ENCODE measurements at places on chromosomes 3 and 15.

DNA sequence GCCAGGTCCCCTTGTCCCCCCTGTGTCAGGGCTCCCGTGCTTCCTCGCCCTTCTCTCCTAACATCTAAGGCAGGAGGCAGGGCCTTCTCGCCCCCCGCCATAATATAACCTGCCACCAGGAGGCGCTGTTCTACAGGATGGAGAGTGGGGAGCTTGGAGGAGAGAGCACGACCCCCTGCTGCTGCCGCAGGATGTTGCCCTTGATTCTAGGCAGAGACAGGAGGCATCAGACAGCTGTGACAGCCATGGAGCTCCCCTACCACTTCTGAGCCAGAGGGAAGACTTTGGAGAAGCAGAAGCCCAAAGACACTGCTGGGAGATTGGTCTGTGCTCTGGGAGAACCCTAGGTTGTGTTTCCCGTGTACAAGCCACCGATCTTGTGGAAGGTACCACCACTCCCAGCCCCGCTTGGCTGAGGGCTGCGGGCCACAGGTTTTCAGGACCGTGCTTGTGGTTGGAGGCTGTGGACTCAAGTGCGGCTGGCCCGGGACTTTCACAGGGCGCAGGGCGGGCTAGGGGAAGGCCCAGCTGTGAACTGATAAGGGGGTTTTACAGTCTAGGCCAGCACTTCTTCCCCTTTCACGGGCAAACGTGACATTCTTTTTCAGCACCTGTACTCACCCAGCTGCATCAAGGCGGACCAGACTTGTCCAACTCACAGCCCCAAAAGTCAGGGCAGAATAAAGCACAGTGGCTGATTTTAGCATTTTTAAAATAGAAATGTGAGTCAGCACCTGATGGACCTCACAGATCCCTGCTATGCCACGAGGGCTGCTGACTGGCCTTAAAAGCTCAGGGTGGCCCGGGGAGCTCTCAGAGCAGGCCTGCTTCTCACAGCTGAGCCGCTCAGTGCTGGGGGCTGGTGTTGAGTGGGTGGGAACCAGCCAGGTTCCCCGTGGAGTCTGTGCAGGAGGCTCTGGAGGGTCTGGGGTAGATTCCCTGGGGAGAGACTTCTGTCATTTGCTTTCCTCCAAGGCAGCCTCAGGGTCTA lies 2.6 kb upstream of the TIGIT start:
- peak; percentile 100 for DNase-seq

GRCh38 chr3:123423031-123423430 lies 25.9 kb downstream of the ADCY5 start:
- DNase-seq: no peak

DNA sequence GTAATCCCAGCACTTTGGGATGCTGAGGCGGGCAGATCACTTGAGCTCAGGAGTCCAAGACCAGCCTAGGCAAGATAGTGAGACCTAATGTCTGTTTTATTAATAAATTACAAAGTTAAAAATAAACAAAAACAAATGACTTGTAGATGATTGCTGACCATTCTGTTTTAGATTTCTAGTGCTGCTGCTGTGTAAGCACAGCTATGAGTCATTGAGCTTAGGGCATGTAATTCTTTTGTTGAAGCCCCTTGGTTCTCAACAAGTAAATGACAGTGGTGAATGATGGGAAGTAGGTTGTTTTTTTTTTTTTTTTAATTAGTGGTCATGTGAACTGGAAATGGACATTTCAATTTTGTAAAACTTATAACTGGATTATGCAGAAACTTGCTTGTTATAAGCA lies 63.3 kb downstream of the LEO1 start:
- no peak for DNase-seq

GRCh38 chr3:59212128-59212779 lies 162.4 kb upstream of the CFAP20DC start:
- no peak for DNase-seq

- DNase-seq: no peak
Observed at GRCh38 chr15:80855206-80855605, 76.0 kb downstream of the CEMIP start.

- peak; percentile 70 for DNase-seq
Observed at GRCh38 chr3:194396859-194397756, 2.0 kb downstream of the GP5 start.

DNA sequence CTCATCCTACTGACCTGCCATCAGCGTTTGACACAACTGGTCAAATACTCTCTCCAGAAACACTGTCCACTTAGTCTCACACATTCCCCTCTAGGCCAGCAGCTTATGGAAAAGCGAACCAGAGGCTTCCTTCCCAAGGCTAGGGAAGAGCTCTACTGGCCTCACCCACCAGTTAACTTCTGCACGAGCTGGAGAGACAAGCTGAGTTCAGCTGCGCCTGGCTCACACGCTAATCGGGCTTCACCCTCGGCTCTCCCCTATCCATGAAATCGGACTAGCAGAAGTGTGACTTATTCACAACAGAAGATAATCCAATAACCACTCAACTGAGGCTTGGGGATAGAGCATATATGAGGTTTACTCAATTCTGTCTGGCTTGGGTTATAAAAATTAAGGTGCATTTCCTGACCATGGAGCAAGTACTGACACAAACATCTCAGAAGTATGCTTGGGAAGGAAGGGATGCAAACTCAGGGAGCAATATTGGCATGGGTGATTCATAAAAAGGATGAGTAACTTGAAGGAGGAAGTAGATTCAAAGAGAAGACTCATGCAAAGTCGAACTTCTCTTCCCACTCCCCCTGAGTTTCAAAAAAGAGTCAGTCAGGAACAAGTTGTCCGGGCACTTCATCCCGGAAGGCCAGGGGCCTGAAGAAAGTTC lies 73.1 kb downstream of the XXYLT1 start:
- DNase-seq: peak; percentile 37

DNA sequence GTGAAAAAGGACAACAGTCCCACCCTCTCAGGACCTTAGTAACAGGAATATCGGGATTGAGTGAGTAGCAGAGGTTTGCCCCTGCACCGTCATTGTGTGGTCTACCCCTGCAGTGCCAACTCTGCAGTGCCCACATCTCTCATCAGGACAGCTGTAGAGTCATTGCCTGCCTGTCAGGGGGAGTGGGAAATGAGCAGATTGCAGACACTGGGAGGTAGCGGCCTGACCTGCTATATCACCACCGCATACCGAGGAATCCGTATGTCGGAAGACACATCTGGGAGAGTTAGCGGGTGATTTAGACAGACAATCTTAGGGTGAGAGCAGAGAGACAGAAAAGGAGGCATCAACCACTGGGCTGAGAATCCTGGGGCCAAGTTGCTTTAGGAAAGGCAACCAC lies 218.1 kb downstream of the EPHB1 start:
- no peak for DNase-seq

DNA sequence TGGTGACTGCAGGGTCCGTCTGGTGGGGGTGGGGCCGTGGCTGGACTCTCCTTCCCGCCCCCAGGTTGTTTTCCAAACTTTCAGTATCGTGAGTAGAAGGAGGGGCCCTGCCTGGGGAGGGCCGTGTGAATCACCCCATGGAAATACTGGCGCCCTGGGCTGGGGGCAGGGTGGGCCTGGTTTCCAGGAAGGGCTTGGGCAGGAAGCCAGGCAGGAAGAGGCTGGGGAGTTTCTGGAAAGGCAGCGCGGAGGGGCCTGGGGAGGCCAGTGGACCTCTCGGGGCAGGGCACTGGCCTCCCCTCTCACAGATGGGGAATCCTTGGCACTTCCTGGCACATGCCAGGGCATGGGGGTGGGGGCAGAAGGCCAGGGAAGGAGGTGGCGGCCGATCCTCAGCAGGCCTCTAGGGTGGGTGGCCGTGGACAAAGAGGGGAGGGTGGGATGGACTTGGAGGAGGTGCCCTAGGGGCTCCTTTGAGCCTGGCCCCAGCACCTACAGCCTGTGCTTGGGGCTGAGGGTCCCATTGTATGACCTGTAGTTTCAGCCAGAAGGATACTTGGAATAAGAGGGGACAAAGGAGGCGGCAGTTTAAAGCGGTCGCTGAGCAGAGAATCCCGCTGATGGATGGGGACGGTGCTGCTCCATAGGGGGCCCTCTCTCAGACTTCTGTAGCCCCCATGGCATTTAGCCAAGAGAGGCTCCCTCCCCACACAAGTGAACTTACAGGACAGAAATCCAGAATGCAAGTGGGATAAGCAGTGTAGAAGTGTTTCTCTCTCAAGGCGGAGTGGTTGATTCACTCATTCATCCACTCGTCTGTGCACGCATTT lies 56.5 kb upstream of the GATA2 start:
- DNase-seq: peak; percentile 33

GRCh38 chr15:99447497-99448371 lies 118.0 kb upstream of the MEF2A start:
- DNase-seq: peak; percentile 64

- DNase-seq: no peak
Observed at GRCh38 chr15:69906256-69907185, 191.2 kb downstream of the TLE3 start.

DNA sequence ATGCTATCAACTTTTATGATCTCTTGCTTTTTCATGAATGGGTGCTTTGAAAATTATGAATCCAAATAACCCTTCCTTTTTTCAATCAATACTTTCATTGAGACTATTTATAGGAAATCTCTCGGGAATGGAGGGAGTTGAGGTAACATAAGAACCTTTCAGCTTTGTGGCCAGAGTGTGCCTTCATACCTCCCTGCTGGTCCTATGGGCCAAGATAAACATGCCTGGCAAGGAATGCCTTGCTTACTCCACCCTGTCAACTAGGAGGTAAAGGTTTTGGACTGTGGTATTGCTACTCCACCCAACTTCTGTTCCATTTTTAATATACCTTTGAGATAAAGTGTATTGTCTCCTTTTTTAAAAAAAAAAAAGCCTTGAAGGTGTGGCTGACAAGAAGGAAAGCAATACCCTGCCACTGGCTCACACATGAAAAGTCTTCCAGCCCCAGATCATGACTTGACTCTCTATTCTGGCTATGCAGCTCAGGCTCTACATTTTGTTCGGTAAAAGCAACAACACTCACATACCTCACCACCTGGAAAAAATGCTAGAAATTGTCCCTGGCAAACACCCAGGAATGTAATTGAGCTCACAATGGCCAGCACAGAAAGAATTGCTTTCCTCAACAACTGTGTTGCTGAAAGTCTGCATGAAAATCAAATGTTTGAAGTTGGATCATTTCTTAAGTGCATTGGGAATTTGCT lies 35.8 kb downstream of the COL8A1 start:
- DNase-seq: no peak

DNA sequence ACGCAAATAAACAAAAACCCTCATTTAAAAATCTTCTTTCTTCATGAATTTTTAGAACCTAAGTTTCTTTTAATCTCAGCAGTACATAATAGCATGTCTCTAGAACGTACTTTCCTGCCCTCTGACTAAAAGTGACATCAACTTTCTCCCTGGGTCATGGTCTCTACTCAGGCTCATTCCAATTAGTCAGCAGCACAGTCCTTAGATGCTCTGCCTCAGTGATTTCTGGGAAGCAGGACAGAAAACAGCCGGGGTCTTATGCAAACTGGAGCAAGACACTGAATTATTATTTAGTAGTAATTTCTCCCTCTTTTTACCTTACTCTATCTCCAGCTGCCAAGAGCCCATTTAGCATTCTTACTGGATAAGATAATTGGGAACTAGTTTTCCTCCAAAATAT lies 365.2 kb downstream of the TUSC7 start:
- no peak for DNase-seq

DNA sequence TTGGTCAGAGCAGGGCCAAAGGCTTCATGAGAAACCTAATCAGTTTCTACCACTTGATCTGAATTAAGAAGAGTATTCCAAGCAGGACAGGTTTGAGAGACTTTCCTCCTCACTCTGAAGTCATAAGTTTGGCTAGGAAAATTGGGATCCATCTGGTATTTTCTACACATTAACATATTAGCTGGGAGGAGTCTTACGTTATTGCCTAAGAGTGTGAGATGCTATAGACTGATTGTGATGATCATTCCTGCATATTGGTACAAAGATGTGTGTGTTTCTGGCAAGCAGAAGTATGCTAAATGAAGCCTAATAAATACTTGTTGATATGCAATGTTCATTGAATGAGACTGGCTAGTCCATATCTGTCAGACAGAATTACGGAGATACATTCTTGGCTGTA lies 73.5 kb upstream of the RASGRP1 start:
- no peak for DNase-seq

GRCh38 chr3:194333212-194333980 lies 17.7 kb downstream of the CPN2 start:
- DNase-seq: peak; percentile 98

DNA sequence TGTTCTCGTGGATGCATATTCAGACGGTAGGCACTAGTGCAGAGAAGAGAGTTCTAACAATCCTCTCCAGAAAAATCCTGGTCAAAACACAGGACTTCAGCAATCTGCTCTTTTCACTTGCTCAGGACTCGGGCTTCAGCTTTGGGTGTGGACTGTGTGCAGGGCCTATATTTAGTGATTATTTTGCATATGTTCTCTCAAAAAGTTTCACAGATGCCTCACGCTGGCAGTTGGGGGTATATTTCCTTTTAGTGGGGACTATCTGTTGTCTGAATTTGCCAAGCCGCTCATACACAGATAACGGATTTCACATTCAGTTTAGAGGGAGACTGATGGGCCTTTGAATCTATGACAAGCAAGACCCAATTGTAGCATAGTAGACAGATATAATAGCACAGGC lies 54.4 kb upstream of the LRRN1 start:
- DNase-seq: no peak

GRCh38 chr15:27582726-27583410 lies 516.2 kb downstream of the OCA2 start:
- no peak for DNase-seq

- DNase-seq: no peak
Observed at GRCh38 chr3:76990606-76991005, 49.3 kb upstream of the ROBO2 start.

DNA sequence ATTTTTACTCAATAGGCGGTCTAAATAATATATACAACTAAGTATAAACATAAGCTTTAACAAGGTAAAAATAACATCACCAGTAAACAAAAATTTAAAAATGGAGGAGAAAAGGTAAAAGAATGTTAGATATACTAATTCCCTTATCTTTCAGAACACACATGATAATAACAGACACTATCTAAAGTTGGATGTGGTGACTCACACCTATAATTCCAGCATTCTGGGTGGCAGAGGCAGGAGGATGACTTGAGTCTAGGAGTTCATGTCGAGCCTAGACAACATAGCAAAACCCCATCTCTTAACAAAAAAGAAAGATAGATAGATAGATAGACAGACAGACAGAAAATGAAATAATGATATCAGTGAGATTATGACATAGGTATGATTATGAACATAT lies 85.1 kb downstream of the STAG1 start:
- DNase-seq: no peak

GRCh38 chr3:189727158-189727557 lies 96.0 kb downstream of the TP63 start:
- no peak for DNase-seq

GRCh38 chr3:139830817-139831216 lies 104.2 kb upstream of the CLSTN2 start:
- DNase-seq: no peak

GRCh38 chr3:38616658-38617057 lies 32.8 kb downstream of the SCN5A start:
- DNase-seq: no peak

- no peak for DNase-seq
Observed at GRCh38 chr3:20772869-20773268, 586.9 kb upstream of the SGO1 start.

- no peak for DNase-seq
Observed at GRCh38 chr3:147305533-147306250, 100.7 kb downstream of the ZIC4 start.

Measured in activated CD8-positive, alpha-beta memory T cell treated with anti-CD3 and anti-CD28 coated beads for 24 hours (primary cell).